ENCODE measurements at places on chromosomes 12 and 14.

DNA sequence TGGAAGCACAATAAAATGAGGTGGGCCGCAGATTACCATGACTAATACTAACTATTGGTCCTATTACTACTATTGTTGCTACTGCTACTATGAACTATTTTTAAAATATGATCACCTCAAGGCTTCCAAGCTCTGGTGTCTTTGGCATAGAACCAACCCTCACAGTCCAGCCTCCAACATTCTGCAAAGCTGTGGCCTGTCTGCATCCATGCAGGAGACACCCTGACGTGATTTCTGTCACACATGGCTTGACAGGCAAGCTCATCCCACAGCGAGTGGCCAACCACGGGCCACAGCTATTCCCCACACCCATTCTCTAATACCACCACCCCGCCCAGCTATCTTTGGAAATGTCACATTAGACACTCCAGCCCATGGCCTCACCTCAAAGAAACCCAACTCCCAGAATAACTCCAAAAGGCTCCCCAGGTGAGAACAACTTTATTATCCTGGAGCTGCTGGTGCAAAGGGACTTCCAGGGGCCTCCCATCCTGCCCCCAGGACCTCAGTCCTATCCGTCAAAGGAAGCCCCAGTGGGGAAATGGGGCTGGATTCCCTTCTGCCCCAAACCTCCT lies 14.4 kb downstream of the ISCU start:
- DNase-seq = no peak

- no peak for DNase-seq
Measured at GRCh38 chr14:29350496-29350895, 577.2 kb downstream of the PRKD1 start.

DNA sequence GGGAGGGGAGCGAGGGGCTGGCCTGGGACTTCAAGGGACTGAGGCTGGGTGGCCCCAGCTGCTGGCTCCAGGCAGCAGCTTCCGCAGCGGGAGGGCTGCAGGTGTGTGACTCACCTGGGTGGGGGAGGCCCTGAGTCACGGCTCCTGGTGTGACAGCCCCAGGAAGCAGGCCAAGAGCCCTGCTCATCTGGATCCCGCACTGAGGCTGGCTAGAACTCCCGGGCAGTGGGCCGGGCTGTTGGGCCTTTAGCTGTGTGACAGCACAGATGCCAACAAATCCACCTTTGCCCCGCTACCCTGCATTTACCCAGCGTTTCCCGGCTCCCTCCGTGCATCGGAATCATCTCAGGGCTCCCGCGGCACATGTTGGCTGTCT lies 180.0 kb upstream of the PRMT8 start:
- DNase-seq = no peak

DNA sequence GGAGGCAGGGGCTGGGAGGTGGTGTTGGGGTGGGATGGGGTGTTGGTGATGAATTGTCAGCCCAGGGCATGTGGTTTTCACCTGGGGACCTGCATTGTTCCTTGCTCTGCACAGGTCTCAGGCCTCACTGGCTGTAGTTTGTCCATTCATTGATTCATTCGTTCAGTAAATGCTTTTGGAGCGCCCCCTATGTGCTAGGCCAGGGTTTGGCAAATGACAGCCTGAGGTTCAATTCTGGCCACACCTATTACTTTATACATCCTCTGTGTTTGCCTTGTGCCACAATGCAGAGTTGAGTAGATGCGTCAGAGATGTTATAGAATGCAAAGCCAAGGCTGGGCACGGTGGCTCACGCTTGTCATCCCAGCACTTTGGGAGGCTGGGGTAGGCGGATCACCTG lies 4.7 kb downstream of the ADCK1 start:
- no peak for DNase-seq

- DNase-seq = no peak
Measured at GRCh38 chr14:22474730-22475351, 114.2 kb downstream of the DAD1 start.

- no peak for DNase-seq
Measured at GRCh38 chr12:52495389-52495788, 2.3 kb upstream of the KRT6A start.

DNA sequence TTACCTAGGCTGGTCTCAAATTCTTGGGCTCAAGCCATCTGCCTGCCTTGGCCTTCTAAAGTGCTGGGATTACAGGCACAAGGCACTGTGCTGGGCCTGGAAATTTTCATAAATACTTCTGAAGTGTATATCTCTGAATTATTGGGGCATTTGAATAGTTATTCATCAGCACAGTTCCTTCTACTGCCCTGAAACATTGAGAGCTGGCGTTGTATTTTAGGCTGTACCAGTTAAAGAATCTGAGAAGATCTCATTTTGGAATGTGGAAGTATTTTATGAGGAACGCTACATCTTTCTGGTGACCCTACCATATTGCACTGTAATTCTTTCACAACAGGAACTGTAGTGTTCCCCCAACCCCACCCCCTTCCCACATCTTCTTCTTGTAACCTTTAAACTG lies 349.0 kb upstream of the RGS6 start:
- no peak for DNase-seq

GRCh38 chr12:47768323-47768811 lies 4.7 kb upstream of the SLC48A1 start:
- DNase-seq = no peak

- DNase-seq = no peak
Measured at GRCh38 chr12:41684997-41685396, 459.7 kb downstream of the GXYLT1 start.

- no peak for DNase-seq
Measured at GRCh38 chr12:86663716-86664115, 407.5 kb upstream of the MGAT4C start.

DNA sequence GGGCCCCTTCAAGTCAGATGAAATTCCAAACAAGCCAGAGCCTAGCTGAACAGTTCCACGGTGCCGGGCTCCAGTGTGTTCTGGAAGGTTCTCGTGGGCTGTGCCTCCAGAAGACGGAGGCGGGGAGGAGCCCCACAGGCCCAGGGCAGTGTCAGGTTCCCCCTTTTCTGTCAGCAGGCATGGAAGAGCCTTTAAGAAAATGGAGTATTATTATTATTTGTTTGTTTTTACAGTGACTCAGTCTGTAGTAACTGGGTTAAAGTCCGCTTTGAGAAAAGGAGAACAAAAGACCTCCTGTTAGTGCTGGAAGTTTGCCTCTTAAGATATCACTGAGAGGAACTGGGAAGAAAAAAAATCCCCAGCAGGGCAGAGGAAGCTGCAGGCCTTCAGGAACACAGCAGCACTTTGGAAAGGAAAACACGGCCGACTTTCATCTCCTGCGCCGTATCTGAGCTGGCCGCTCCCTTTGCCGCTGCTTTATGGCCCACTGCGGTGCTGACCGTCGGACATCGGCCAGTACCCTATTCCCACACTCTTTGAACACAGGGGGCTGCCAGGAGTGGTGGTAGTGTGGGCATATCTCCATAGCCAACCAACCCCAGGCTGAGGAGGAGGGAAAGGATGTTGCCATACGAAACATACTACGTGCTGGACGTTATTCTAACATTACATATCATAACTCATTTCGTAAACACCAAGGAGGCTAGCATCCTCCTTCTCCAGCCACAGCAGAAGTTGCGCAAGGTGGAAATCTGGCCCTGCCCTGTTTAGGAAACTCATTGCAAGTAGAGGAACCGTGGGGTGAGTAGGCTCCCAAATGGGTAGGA lies 194.0 kb downstream of the ZFP36L1 start:
- DNase-seq = no peak

- DNase-seq = no peak
Measured at GRCh38 chr14:81286574-81287370, 66.0 kb upstream of the GTF2A1 start.

DNA sequence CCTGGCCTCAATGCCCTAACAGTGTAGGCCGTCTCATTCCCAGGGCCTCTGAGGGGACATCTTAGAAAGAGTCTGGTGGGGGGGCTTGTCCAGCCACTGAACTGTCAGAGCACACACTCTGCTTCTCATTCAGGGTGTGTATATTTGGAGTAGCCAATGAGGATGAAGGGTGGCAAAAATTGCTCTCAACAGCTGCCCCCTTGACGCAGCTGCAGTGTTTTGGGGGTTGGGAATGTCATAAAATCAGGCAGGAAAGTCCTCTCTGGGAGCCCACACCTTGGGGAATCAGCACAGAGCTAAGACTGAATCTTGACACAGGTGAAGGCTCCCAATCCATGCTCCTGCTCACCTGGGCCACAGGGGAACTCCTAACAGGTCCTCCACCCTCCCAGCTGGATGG lies 1.5 kb downstream of the RASAL1 start:
- DNase-seq = no peak

GRCh38 chr12:70254846-70255245 lies 11.6 kb downstream of the CNOT2 start:
- DNase-seq = no peak

DNA sequence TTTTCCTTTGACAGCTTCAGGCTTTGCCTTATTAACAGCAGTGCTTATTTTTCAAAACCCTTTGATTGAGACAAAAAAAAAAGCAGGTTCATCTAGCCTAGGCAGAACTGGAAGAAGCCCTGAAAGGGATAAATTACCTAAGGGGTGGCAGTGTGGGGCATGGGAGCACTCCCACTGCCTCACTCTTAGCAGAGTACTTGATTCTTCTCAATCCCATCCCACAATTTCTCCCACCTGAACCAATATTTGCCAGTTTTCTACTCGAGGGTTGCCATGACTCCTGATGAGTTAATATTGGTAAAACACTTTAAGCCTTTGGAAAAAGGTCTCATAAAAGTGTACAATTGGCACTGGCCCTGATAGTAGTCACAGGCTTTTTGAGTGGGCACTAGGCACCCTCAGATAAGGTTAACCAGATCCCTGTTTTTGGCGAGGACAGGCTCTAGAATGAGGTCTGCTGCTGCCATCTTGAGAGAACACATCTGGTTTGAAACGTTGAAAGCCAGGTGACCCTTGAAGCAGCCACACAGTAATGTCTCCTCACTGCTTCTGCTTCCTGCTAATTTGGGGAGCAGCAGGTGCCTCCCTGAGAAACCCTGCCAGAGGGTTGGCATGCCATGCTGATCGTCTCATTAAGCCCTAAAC lies 320.0 kb downstream of the RAD51B start:
- DNase-seq = no peak

DNA sequence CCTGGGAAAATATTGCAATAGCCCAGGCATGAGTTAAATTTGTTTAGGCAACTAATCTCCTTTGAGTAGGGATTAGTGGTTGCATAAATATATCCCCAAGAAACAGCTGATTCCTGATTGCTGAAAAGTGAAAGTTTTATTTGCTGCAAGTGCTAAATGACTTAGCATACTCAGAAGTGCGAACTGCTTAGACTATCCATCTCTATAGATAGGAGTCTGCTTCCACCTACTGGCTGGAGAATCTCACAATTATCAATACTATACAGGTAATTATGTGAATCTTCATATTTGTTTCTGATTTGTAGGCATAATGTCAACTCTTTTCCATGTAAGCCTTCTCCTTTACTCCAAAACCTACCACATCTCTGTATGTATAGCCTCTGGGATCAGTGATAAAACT lies 12.0 kb upstream of the SLCO1B3 start:
- DNase-seq = no peak

DNA sequence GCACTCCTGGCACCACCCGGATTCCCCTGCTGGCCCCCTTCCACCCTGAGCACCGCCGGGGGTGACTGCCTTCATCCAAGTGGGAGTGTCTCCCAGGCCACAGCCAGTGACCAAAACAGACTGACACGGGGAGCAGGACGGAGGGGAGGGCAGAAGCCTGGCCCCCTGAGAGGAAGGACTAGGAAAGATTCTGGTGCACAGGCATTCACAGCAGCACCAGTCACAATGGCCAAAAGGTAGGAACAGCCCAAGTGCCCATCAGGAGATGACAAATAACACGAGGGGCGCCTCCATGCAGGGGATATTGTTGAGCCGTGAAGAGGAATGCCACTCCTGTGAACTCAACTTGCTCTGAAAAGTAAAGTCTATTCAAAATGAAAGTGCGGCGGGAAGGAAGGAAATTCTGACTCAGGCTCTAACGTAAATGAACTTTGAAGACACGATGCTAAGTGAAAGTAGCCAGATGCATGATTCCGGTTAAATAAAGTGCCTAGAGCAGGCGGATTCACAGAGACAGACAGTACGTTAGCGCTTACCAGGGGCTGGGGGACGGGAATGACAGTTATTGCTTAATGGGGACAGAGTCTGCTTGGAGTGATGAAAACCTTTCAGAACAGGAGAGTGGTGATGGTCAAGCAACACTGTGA lies 146.1 kb upstream of the NCOR2 start:
- DNase-seq = peak; percentile 36

DNA sequence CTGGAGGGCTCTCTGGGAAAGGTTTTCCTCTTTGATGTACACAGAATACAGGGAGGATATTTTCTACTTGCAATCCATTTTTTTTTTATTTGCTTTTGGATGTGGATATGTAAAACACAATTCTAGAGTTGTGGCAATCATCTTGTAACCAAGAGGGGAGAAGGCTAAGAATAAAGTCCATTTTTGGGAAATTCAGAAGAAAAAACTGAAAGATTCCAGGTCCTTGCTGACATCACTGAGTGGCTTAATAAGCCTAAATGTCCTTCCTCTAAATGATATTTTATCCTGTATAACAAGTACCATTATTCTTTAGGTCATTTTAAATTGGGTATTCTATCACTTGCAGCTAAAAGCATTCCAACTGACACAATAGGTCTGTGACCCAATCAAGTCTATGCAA lies 64.0 kb downstream of the PPP1R12A start:
- no peak for DNase-seq

DNA sequence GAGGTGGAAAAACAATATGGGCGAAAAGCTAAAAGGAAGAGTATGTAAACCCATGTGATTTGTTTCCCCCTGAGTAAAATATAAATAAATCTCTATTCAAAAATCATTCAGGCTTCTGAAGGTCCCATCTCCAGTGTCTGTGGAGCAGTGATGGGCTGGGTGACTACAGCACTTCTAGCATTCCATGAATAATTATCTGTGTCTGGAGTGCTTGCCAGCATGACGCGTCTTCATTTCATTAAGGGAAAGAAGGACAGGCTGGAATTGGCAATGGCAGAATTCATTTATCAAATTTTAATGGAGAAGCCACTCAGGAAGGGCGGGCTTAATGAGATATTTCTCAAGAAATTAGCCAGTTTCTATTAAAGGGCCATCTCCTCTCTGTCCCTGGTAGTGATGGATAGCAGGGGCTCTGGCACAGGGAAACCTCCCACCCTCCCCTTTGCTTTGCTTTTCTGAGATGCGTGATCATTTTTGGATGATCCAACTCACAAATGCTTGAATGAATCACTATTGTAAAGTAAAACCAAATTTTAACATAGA lies 916.3 kb upstream of the SEL1L start:
- no peak for DNase-seq

DNA sequence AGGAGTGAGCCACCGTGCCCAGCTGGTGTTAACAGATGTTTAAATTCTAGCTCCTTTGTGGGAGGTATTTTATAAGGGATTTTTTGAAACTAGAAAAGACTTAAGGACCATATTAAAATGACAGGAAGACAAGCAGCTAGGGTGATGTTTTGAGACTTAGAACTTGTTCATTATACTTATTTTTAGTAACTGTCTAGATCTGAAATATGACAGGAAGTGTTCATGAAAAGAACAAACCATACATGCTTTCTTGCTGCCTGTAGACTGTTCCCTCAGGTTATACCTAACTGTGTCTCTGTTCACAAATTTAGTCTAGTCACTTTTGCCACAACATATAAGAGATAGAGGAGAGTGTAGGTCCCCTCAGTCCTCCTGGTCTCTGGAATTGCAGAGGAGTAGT lies 36.9 kb upstream of the KCNH3 start:
- no peak for DNase-seq
